AG04449 (cell line): ENCODE measurements at places on chromosomes 6 and 20.

DNA sequence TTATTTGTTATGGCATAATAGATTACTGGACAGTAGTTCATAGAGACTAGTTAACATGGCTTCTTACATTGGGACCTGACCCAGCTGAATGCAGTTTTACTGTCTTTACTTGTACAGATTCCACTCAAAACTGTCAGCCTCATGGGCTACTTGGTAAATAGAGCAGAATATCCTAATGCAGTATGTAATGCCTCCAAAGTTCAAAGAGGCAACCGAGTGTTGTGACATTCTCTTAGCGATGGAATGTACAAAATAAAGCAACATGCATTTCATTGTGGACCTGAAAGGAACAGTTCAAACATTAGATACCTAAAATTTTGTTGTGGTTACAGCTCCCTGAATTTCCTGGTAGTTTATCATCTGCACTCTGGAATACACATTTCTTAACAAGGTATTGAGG lies 29.1 kb upstream of the RGS17 start:
- DNase-seq, result no peak

- DNase-seq, result no peak
Observed at GRCh38 chr20:1535420-1536175, 21.9 kb downstream of the SIRPD start.

GRCh38 chr6:56378507-56378906 lies 131.1 kb upstream of the COL21A1 start:
- DNase-seq, result no peak

- no peak for DNase-seq
Observed at GRCh38 chr6:150710236-150710635, 110.6 kb downstream of the PLEKHG1 start.

GRCh38 chr6:165774903-165775601 lies 112.0 kb upstream of the PDE10A start:
- no peak for DNase-seq

DNA sequence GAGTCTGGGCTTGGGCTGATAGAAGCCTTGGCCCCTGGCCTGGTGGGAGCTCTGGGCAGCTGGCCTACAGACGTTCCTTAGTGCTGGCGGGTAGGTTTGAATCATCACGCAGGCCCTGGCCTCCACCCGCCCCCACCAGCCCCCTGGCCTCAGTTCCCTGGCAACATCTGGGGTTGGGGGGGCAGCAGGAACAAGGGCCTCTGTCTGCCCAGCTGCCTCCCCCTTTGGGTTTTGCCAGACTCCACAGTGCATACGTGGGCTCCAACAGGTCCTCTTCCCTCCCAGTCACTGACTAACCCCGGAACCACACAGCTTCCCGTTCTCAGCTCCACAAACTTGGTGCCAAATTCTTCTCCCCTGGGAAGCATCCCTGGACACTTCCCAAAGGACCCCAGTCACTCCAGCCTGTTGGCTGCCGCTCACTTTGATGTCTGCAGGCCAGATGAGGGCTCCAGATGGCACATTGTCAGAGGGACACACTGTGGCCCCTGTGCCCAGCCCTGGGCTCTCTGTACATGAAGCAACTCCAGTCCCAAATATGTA lies 957 bp upstream of the VEGFA start:
- peak; percentile 69 for DNase-seq

DNA sequence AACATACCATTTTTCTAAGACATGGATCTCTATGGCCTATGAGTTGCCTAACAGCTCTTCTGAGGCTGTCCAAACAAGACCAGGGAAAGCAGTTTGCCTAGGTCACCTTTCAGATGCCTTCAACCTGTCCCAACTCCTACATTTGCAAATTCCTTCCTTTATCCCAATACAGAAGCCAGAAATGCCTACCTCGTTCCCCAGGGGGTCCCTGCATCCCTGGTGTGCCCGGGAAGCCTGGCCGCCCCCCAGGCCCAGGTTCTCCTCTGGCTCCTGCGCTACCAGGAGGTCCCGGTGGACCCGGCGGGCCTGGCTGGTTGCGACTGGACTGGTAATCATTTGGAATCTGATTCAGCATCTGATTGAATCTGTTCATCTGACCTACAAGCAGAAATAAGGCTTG lies 115.9 kb downstream of the COL12A1 start:
- DNase-seq, result no peak

- peak; percentile 72 for DNase-seq
Observed at GRCh38 chr20:11387189-11387754, 530.4 kb upstream of the BTBD3 start.

DNA sequence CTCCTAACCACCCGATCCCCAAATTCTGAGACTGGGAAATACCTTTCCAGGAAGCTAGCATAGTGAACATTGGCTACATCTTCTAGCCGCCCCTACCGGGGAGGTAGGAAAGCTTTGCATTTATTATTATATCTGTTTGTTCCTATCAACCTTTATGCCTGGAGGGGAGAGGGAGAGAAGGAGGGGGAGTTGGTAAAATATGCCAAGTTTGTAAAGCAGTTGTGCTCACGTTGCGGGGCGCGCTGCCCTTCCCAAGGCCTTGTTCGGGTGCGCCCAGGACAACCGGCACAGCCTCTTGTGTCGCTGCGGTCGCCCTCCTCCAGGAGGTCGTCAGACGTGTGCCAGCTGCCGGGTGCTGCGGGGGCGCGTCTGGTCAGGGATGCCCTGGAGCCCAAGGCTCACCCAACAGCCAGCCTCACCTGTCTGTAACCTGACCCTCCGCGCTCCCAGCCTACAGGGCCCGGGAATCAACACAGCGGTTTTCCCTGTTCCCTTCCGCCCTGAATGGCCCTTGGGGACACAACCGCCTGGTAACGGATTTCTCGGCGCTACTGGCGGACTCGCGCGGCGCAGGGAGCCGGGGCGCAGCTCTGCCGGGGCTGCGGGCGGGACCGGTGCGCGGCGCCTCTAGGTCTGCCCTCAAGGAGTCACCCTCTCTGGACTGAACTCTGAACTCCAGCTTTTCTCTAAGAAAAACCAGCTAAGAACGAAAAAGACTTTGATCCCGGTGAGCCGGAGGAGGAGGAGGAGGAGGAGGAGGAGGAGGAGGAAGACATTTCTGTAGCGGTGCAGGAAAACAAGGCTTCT lies 1.1 kb upstream of the OVOL2 start:
- no peak for DNase-seq

GRCh38 chr6:119330520-119331113 lies 18.9 kb downstream of the MAN1A1 start:
- no peak for DNase-seq

GRCh38 chr6:156868385-156868784 lies 91.2 kb downstream of the ARID1B start:
- no peak for DNase-seq

GRCh38 chr6:51199733-51200260 lies 381.1 kb downstream of the TFAP2B start:
- DNase-seq, result no peak
